ENCODE measurements at places on chromosomes 1 and 21.

DNA sequence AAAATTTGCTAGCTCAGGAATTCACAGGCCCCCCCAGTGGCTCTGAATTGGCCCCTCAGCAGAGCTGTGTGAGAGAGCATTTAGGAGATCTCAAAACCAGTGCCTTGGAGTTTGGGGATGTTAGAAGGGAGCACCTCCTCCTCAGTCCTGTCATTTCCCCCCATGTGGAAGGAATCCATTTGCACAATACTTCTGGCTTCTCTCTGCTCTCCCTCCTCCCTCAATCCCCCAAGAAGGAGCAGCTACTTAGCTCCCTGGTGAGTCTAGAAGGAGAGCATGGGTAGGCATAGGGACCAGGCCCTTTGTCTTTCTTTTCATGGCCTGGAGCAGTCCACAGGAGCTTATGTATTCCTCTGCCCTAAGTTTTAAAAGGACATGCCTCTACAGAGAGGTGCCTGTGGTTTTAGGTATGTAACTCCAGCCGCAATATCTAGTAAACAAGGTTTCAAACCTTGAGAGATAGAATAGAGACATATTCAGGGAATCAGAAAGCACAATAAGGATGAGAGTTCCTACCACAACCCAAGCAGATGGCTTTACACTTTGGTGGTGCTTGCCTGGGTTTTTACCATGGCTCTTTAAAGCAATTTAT lies 199.4 kb downstream of the FCRL5 start:
- DNase-seq, result no peak

- no peak for DNase-seq
Observed at GRCh38 chr1:206656936-206657335, 21.6 kb downstream of the DYRK3 start.

GRCh38 chr1:59485949-59486348 lies 189.1 kb downstream of the FGGY start:
- DNase-seq, result no peak

GRCh38 chr21:29377266-29377665 lies 78.5 kb downstream of the BACH1 start:
- no peak for DNase-seq

DNA sequence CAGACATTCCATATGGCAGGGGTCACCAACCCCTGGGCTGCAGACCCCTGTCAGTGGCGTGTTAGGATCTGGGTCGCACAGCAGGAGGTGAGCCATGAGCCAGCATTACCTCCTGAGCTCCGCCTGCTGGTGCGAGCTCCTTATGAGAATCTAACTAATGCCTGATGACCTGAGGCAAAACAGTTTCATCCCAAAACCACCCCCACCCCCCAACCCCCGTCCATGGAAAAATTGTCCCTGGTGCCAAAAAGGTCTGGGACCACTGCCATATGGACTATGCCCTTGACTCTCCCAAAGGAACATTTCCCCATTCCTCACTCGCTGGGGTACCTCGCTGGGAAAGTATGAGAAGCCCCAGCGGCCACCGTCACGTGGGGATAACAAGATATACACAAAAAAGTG lies 6.4 kb upstream of the CPT2 start:
- no peak for DNase-seq

DNA sequence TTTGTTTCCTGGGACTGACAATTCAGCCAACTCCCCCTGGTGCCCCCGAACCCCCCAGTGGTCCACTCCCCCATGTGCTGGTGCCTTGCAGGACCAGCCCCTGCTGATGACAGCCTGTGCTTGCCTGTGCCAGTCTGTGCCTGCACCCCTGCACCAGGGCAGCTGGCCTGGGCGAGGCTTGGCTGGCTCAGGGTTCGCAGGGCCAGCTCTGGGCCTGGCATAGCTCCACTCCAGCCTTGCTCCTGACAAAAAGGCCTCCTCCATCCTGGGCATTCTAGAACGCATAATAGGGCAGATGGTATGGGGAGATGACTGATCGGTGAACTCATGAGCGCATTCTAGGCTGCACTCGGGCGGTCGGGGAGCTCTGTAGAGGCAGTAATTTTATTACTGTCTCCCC lies 5.4 kb downstream of the CNTN2 start:
- no peak for DNase-seq

- no peak for DNase-seq
Observed at GRCh38 chr1:214349781-214350180, 68.8 kb downstream of the SMYD2 start.

GRCh38 chr1:7373251-7373650 lies 397.8 kb upstream of the VAMP3 start:
- DNase-seq, result no peak

- no peak for DNase-seq
Observed at GRCh38 chr1:33297911-33298622, 22.8 kb downstream of the A3GALT2 start.

- DNase-seq, result no peak
Observed at GRCh38 chr1:10692401-10693021, 103.9 kb downstream of the CASZ1 start.

GRCh38 chr1:89918794-89919155 lies 76.1 kb upstream of the ZNF326 start:
- DNase-seq, result no peak

GRCh38 chr1:241994171-241994570 lies 4.7 kb downstream of the MAP1LC3C start:
- no peak for DNase-seq

GRCh38 chr1:241507189-241507863 lies 12.2 kb downstream of the FH start:
- DNase-seq, result no peak
